ENCODE measurements at places on chromosomes 1 and 21. TPM values are rescaled to one million over a fixed set of nuclear protein-coding genes. Genes with fewer than 3 reads are reported as not detected.

STYXL2 gene
- total RNA-seq: 60.2 TPM

DNA sequence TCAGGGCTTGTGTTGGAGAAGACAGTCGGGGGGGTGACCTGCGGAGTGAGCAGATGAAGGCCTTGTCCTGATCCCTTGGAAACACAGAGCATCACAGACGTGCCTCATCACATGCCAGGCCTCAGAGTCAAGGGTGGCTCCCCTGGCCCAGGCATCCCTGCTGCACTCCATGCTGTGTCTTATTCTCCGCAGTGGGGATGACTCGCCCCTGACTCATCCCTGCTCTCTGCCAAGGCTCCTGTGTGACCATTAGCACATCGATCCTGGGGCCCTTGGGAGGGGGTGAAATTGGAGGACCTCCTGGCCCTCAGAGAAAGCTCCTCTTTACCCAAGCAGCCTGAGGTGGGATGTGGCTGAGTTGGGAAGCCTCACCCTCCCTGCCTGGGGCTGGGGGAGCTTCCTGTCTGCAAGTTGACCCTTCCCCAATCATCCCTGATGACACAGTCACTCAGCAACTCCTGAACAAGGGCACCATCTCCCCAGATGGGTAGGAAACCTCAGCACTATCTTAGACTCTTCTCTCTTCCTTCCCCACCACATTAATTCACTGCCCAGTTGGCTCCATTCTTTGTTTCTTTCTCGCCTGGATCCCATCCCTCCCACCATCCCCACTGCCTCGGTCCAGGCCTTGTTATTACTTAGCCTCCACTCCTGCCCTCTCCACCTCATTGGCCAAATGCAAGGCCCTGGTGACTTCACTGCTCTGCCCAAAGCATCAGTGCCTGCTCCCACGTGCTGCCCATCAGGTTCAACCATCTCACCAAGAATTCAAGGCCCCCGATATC lies 74.6 kb downstream of the CAMK2N1 start:
- no peaks in the 10 kb centered on the region for H3K27me3 ChIP-seq
- no peaks in the 10 kb centered on the region for H3K4me1 ChIP-seq
- no peaks in the 10 kb centered on the region for H3K36me3 ChIP-seq
- no peak overlapping the region for H3K27ac ChIP-seq

DNA sequence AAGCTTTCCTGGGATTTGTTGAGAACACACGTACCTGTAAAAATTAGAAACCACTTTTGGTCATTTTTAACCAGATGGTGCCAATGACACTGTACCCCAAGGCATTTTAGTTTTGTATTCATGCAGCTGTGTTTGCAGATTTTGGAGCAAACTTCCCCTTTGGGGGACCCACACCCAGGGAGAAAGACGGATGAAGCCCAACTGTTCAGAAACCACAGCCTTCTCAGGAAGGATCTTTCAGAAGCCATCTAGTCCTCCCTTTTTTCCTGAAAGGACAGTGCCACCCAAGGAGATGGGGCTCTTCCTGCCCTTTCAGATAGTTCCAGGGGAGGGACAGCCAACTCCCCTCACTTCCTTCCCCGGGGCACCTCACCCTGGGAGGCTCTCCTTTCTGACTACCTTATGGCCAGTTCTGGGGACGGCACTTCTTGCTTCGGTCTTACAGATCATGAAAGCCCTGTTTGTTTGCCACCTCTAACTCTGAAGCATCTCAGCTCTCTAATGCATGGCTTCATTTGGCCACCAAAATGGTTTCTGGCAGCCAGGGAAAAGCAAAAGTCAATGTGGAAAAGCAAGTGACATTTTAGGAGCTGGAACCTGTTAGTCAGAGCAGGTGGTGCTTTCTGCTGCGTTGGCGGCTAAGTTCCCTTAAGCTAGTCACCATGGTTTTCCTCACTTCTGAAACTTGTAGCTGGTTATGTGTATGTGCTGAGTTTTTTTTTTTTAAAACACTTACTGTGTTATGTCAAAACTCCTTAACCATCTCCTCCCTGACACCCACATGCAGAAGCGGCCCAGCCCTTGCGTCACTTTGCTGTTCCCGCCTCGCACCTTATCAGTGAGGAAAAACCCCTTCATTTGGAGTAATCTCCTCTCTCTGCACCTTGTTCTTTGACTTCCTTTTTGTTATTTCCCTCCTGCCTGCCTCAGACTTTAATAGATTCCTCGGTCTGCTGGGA lies 10.1 kb downstream of the TMCC2 start:
- no peaks in the 10 kb centered on the region for H3K27me3 ChIP-seq
- no peak overlapping the region for H3K27ac ChIP-seq

GRCh38 chr1:201279313-201279712 lies 4.0 kb upstream of the PKP1 start:
- no peak overlapping the region for H3K27ac ChIP-seq
- no peaks in the 10 kb centered on the region for H3K36me3 ChIP-seq
- DNase-seq: no peak
- no peaks in the 10 kb centered on the region for H3K27me3 ChIP-seq
- no peak overlapping the region for H3K4me3 ChIP-seq

DENND2C gene
- total RNA-seq: 1.8 TPM

FNBP1L gene
- total RNA-seq: 17.8 TPM

Data from right atrium auricular region (tissue), 2 donors.